ENCODE measurements at places on chromosomes 12 and 14.

DNA sequence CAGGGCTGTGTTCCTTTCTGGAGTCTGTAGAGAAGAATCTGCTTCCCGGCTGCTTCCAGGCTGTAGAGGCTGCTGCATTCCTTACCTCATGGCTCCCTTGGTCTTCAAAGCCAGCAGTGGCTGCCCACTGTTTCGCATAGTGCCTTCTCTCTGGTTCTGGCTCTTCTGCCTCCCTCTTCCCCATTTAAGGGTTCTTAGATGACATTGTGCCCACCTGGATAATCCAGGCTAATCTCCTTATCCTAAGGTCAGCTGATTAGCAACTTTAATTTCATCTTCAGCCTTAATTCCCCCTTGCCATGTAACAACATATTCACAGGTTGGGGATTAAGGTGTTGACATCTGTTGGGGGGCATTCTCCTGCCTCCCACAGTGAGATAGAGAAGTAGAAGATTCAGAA lies 208.6 kb upstream of the TMTC1 start:
- DNase-seq = no peak

DNA sequence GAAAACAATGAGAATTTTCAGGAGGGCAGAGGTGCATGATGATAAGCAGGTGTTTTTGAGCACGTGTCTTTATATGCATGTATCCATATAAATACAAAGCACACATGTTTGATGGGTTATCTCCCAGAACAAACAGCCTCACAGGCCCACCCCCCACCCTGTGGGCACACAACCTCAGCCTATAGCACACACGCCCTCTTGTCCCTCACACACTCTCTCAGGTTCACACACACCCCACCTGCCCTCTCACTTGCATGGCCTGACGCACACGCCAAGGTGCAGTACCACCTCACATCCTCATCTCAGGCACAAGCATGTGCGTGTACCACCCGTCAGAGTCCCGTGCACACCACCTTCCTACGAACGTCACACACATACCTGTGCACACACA lies 8.6 kb upstream of the KRT8 start:
- peak; percentile 74 for DNase-seq

DNA sequence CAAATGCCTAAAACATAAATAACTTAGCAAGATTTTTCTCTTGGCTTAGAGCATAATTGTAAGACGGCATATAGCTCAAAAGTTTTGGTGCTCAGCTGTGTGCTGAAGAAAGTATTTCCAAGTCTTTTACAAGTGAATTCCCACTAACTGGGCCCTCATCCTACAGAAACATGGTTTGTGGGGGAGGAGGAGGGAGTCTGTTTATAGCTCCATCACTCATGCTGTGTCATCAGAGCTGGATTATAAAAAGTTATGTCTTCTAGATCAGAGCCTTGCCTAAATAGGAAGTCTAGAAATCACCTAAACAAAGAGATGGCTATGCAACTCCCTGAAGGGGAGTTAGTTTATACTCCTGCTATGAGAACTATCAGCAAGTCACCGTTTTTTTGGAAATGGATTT lies 65.9 kb upstream of the OTOGL start:
- no peak for DNase-seq

GRCh38 chr14:73862480-73862879 lies 10.8 kb downstream of the PTGR2 start:
- DNase-seq = no peak

- DNase-seq = no peak
Measured at GRCh38 chr12:128712622-128713021, 111.1 kb downstream of the SLC15A4 start.

GRCh38 chr12:49643135-49643534 lies 19.8 kb downstream of the PRPF40B start:
- no peak for DNase-seq

All from colonic mucosa (tissue), 4 donors.